GM18507 (cell line): ENCODE measurements at places on chromosomes 1 and 21.

DNA sequence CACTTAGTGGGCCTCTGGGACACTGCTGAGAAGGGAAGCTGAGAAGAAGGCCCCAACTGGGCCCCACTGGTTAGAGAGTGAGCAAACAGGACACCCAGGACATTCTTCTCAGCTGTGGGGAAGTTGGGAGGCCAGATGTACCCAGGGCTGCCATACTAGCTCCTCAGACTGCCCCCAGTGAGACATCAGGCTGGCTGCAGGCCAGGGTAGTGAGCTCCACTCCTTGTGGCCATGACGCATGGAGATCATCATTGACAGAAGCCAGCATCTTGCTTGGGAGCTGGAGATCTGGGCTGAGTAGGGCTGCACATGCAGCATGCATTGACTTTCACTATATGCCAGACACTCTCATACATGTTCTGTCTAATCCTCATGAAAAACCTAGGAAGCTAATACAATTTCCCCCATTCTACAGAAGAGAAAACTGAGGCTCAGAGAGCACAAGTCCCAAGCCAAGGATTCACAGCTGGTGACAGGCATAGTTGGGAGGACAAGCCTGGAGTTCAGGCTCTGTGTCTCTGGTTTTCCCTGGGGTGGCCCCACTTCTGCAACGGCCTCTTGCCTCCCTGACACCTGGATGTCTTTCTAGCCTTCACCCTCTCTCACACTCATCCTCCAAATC lies 24.1 kb upstream of the MYCL start:
- no peak for DNase-seq

DNA sequence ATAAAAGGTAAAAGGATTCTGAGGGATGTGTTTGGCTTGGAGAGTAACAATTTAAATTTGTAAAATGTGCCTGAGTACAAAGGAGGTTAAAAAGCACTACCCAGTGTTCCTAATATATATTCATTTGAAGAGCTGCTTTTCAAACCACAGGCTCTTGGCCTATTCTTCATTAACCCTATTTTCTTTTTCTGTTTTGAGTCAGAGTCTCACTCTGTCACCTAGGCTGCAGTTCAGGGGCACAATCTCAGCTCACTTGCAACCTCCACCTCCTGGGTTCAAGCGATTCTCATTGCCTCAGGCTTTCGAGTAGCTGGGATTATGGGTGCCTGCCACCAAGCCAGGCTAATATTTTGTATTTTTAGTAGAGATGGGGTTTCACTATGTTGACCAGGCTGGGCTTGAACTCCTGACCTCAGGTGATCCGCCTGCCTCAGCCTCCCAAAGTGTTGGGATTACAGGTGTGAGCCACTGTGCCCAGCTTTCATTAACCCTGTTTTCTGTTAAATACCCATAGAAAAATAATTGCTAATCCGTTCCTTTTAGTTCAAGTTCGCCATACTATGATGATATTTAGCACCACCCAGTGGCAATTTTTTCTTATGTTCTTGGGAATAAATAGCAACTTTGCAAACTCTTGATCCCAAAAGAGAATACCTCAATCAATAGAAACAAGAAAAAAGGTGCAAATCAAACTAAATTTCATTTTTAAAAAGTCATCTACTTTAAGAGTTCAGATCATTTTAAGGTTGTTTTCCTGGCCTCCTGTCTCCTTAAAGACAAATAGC lies 30.5 kb downstream of the ZBTB8OS start:
- DNase-seq = peak; percentile 45

GRCh38 chr1:214136324-214136919 lies 144.5 kb upstream of the SMYD2 start:
- DNase-seq = no peak

GRCh38 chr1:156423422-156424352 lies 54.7 kb downstream of the RHBG start:
- no peak for DNase-seq

- DNase-seq = no peak
Observed at GRCh38 chr1:150151291-150152181, 1.8 kb downstream of the PLEKHO1 start.

DNA sequence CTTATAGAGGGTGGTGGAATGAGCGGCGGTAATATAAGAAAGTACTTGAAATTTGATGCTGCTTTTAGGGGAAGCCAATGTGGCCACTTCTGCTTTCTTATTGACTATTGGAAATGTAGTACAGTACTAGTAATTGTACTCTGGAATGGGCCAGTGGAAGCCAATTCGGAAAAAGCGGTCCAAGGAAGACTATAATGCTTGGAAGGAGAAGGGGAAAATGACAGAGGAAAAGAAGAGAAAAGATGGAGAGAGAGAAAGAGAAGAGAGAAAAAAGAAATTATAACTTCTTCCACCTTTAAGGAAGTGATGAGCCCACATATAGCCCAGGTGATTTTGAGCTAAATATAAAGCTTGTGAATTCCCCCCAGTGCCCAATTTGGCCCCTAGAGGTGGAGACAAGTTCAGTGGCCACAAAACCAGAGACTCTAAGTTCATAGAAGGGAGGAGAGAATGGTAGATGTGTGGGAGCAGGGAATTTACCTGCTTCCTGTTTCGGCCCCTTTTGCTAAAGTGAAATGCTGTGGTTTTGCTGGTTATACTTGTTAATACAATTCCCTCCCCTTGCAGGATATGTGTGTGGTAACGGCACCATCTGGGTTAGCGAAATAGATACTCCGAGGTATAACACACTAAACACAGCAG lies 35.7 kb upstream of the DUSP10 start:
- DNase-seq = no peak

GRCh38 chr1:245842106-245842505 lies 665.0 kb downstream of the SMYD3 start:
- no peak for DNase-seq

DNA sequence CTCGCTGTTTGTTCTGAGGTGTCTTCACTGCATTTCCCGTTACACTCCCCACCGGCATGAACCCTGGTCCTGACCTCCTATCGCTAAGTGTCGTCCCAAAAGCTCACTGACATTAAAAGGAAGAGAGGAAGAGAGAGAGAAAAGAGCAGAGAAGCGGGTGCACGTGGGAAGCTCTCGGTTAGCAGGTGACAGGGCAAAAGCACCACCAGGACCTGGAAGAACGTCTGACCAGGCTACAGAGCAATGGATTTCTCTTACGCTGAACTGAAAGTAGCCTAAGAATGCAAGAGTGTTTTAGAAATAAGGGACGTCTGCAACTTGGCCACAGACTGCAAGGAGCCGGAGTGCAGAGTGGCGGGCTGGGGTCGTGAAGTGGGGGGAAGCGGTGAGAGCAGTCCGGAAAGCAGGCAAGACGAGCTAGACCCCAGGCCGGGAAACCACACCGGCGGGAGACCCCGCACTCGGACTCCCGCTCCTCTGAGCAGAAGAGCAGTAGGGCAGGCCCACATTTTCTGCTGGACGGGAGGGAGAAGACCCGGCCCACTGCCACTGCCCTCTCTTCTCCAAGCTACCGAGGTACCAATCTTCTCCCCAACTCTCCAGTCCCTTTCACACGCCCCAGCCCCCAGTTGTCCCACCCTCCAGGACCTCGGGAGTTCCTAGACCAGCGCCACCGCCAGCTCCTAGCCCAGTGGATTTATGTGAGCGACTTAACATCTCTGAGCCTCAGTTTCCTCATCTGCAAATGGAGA lies 8.3 kb upstream of the MPZL1 start:
- DNase-seq = no peak

GRCh38 chr1:112524986-112525385 lies 16.2 kb downstream of the WNT2B start:
- DNase-seq = no peak

DNA sequence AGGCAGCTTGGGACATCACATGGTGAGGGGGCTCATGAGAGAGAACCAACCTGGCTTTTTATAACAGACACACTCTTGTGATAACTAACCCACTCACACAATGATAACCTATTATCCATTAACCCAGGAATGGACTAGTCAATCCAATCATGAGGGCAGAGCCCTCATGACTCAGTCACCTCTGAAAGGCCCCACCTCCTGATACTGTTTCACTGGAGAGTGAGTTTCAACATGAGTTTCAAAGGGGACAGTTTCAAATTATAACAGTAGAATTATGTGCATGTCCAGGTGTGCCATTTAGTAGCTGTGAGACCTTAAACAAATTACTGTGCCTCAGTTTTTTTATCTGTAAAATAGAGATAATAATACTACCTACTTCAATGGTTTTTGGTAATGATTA lies 47.6 kb upstream of the PPP2R5A start:
- peak; percentile 33 for DNase-seq

GRCh38 chr1:151193856-151194255 lies 3.9 kb upstream of the VPS72 start:
- DNase-seq = no peak

DNA sequence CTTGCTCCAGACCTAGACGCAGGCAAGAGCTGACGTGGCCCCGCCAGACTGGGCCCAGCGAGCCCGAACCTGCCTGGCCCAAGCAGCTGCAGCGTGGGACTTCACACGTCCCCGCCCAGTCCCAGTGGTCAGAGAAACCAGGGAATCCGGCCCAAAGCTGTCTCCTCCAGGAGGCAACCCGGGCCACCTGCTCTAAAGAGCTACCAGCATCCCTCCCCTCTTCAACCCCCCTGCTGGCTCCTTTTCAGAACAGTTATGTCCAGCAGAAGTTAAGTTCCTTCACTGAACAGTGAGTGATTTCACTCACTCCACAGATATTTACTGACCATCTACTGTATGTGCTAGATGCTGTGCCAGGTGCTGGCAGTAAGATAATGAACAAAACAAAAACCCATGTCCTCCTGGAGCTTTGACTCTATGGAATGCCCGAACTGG lies 2.1 kb upstream of the EFNA1 start:
- DNase-seq = no peak

GRCh38 chr1:201666102-201666501 lies 127.2 kb downstream of the NAV1 start:
- DNase-seq = no peak

GRCh38 chr1:109208394-109208793 lies 5.3 kb upstream of the SARS1 start:
- DNase-seq = no peak

DNA sequence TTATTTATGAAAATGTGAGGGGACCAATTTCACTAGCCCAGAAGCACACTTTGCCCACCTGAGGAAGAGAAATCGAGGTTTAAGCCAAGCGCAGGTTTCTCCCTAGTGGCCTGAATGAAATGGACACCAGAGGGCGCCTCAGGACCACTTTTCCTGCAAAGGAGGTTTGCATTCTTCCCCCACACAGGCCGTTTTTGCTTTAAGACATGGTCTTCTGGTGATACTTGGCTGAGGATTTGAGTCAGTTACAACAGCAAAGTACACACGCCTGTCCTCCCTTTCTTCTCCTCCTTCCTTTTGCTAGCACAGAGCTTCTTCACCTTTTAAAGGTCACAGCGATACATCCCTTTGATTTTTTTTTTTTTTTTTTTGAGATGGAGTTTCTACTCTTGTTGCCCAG lies 5.4 kb downstream of the PLA2G2E start:
- peak; percentile 69 for DNase-seq

DNA sequence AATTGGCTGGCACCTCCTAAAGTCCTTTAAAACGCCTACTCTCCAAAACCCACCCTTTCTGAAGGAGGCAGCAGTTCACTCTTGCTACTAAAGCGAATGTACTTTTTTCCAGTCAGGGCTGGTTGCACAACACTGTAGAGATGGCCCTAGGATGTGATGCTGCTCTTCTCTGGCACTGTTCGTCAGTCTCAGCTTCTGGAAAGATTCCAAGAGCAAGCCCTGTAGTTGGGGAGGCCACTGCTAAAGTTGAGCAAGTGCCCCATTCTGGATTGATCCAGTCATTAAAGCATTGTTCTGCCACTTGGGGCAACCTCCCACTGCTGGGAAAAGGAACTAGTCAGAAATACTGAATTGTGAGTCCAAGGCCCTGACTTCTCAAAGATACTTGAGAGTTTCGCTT lies 28.5 kb upstream of the KCNQ4 start:
- no peak for DNase-seq

GRCh38 chr1:12556957-12557935 lies 60.8 kb downstream of the DHRS3 start:
- DNase-seq = no peak

DNA sequence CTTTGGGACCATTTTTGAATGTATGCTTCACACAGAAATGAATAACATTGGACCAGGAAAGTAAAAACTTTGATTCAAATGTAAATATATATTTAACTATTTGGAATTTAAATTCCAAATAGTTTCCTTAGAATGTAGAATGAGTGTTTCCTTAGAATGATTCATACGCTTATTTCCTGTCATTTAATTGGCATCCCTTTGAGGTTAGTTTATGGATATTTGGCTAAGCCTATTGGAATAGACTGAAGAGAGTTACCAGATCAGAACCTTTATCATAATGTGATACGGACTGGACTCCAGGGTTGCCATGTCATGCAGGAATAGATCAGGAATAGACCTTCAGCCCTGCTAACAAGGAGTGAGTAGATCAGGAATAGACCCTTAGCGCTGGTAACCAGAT lies 133.1 kb downstream of the TNNI3K start:
- no peak for DNase-seq

- no peak for DNase-seq
Observed at GRCh38 chr21:33022828-33023573, 2.7 kb upstream of the OLIG2 start.

- no peak for DNase-seq
Observed at GRCh38 chr1:5751833-5752745, 240.1 kb downstream of the NPHP4 start.

- DNase-seq = no peak
Observed at GRCh38 chr1:39177706-39178105, 26.8 kb upstream of the MACF1 start.

DNA sequence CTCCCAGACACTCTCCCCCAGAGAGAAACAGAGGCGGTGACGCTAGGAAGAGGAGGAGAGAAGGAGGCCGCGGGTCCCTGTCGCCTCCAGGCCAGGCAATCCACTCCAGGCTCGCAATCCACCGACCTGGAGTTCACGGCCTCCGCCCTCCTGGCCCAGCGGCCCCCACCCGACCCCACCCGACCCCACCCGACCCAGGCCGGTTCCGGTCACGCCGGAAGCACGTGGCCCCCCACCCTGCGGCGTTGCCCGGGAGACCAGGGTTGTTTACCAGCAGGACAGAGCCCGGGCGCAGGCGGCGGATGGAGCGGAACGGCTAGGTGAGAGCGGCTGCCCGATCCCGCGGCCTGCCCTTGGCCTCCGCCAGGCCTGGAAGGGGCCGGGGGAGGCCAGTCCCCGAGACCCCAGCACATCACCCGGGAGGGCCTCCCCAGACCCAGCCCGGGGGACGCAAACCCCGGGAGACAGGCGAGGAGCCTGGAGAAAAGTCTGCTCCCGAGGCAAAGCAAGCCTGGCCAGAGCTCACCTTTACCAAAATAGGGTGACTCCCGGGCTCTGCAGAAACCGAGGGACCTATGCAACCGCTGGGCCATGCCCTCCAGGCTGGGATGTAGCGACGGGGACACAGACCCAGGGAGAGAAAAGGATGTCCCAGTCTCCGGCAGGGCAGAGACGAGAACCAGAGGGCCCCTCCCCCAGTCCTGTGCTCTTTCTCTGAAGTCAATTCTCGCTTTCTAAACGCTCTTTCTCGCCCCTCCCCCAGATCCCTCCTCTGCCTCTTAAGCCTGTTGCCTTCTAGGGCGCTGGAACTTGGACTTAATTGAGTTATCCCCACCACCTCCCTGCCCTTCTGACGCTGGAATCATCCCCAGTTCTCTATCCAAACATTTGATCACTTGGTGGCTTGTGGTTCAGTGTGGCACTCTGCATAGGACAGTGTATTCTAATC lies at the start of the genes PLA2G2C and UBXN10:
PLA2G2C (minus strand) TSS at position 685 of the 949 bp plus-strand sequence. CDS start 9,155 bp downstream, outside the sequence.
UBXN10 (plus strand) TSS at position 263 of the 949 bp plus-strand sequence. CDS start 4,466 bp downstream, outside the sequence.
- DNase-seq = no peak

GRCh38 chr1:3678361-3679097 lies 26.2 kb downstream of the TP73 start:
- no peak for DNase-seq
